Stimulated activated CD4-positive, alpha-beta T cell treated with anti-CD3 and anti-CD28 coated beads, Interleukin-4, amount 100 ng/mL, for 4 hours (primary cell): ENCODE measurements at places on chromosomes 2 and 18.

DNA sequence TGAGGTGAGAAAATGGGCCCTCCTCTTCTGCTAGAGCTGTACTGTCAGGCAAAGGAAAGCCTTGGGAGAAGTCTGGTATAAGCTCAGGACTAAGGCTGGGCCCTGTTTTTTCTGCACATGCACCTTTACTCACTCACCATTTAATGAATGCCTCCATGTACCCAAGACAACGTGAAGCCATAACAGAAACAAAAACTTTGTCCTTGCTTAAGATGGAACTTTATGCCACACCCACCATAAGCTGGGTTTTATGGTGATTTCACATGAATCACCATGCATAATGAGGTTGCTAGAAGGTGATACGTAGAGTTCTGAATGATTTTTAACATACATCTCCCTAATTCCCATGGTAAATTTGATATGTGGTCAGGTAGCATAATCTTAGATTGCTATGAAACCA, 63.7 kb upstream of the CYP26B1 start:
- DNase-seq = no peak

DNA sequence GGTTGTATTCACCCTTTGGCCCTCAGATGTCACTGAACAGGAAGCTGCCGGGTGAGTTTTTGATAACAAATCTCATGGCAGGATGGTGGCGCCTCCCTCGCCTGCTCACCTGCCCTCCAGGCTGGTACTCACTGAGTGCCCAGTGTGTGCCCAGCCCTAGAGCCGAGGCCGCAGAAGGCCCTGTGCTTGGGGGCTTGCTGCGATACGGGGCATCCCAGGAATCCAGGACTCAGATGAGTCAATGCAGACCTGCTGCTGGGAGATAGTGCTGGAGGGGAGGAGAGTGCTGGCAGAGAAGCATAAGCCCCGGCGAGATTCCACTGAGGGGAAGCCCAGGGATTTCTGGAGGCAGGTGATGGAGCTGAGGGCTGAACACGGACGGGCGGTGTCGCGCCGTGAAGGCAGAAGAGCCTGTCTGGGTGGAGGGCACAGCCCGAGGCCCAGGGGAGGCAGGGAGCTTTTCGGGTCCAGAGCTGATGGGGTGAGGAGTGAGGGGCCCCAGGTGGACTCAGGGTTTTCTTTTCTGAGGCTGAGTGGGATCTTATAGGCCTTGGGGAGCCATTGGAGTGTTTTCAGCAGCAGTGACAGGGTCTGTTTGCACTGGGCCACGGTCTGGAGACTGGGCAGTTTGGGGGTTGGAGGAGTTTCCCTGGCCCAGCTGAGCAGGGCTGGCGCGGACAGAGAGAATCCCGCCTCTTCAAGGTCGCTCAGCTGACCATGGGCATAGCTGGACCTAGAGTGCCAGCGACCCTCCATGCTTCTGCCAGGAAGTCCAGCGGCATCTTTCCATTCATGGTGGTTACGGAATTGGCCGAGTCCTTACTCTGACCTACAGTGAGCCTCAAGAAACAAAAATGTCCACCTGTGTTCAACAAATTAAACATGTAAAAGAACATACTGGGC, 35.5 kb downstream of the LDLRAD4 start:
- no peak for DNase-seq

DNA sequence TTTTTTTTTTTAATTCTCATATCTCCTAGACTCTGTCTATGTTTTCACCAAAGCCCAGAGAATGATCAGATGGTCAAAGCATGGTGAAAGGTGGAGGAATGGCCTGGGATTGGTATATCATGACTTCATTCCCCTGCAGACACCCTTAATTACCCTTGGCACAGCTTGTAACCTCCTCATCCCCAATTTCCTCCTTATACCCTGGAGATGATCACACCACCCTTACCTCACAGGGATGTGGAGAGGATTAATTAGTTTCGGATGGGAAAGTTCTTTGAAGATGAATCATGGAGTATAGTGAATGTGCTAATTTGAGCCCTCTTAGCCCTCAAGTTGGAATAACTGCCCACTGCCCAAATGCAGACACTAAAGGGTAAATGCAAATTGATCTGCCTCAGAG, 138.0 kb upstream of the LYPD6 start:
- no peak for DNase-seq

GRCh38 chr18:65661391-65661790, 89.4 kb upstream of the CDH7 start:
- DNase-seq = no peak

GRCh38 chr2:112803691-112804521, 19.6 kb upstream of the IL1A start:
- no peak for DNase-seq

- no peak for DNase-seq
Observed at GRCh38 chr18:47284721-47285395, 33.4 kb upstream of the SKOR2 start.

- DNase-seq = no peak
Observed at GRCh38 chr18:70127359-70127758, 78.1 kb downstream of the RTTN start.
